ENCODE measurements at places on chromosomes 2 and 18.
A peak's percentile ranks its signal among the peaks of the same experiment; 100 is the strongest.

DNA sequence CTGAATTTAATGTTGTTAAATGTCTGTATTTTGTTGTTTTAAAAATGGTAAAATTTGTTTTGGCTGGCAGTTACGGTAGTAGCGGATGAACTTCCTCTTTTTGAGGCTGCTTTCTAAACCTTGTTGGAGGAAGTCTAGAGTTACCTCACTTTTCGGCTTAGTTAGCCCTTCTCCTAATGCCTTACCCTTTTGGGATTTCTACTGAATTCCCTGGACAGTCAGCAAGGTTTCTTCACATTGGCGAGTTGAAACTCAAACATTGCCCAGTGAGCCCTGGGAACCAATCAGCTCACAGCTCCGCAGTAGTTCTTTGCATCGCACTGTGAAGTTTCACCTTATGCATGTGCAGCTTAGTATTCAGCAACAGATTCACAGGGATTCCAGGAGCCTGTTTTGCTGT, 55.2 kb downstream of the TMEM247 start:
- DNase-seq, result no peak

- peak; percentile 52 for DNase-seq
Measured at GRCh38 chr2:28979576-28980366, 1.3 kb upstream of the TOGARAM2 start.

DNA sequence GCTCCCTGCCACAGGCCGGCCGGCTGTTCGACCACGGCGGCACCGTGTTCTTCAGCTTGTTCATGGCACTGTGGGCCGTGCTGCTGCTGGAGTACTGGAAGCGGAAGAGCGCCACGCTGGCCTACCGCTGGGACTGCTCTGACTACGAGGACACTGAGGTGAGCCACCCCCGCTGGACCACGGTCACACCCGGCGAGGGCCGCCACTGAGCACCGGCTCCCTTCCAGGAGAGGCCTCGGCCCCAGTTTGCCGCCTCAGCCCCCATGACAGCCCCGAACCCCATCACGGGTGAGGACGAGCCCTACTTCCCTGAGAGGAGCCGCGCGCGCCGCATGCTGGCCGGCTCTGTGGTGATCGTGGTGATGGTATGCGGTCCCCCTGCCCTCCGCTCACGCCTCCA, 20.8 kb downstream of the ANO7 start:
- no peak for DNase-seq

DNA sequence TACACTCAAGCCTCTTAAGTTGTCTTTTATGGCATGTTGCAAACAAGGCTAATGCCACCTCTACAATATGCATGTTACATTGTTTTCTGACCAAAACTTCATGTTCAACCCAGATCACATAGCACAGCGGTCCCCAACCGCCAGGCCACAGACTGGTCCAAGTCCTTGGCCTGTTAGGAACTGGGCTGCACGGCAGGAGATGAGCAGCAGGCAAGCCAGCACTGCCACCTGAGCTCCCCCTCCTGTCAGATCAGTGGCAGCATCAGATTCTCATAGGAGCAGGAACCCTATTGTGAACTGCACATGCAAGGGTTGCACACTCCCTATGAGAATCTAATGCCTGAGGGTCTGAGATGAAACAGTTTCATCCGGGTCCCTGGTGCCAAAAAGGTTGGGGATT, 324.8 kb upstream of the CHAC2 start:
- no peak for DNase-seq

DNA sequence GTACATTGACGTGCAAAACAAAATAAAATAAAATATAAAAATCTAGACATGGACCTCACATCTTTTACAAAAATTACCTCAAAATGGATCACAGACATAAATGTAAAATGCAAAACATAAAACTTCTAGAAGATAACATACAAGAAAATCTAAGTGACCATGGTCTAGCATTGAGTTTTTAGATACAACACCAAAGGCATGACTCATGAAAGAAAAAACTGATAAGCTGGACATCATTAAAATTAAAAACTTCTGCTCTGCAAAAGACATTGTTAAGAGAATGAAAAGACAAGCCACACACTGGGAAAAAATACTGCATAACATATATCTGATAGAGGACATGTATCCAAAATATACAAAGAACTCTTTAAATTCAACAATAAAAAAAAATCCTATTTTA, 14.4 kb downstream of the MAP4K3 start:
- no peak for DNase-seq

DNA sequence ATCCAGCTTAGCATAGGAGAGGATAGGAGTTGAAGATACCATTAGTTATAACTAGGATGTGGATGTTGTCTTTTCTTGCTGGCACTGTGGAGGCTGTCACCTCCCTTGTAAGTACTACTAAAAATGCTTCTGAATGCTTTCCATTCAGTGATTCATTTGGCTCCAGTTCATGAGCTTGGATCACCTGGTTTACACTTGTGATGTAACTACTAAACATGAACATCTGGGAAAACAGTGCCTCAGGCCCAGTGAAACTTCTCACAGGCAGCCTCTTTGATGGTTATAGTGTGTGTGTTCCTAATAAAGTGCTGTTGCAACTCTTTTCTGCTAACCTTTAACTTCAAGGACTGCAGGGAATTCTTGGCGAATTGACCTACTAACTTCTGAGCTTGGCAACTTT, 13.0 kb upstream of the SLC9A2 start:
- no peak for DNase-seq

- DNase-seq, result no peak
Measured at GRCh38 chr2:27624943-27625342, 3.9 kb downstream of the CCDC121 start.

- no peak for DNase-seq
Measured at GRCh38 chr2:125634662-125635061, 1021.3 kb upstream of the GYPC start.

DNA sequence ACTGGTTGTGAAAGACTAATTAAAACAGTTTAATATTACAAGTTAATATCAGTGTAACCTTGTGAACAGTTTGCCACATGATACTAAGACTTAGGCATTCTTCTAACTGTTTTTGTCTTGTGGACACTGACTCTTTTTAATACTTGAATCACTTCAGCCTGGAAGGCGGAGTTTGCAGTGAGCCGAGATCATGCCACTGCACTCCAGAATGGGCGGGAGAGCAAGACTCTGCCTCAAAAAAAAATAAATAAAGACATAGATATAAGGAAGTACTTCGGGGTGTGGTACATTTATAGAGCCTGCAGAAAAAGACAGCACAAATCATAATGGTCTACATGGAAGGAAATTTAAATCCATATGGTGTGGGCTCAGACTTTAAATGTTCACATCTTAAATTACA, 300.4 kb upstream of the NETO1 start:
- DNase-seq, result no peak

- DNase-seq, result no peak
Measured at GRCh38 chr2:173659509-173659908, 304.8 kb downstream of the CDCA7 start.

DNA sequence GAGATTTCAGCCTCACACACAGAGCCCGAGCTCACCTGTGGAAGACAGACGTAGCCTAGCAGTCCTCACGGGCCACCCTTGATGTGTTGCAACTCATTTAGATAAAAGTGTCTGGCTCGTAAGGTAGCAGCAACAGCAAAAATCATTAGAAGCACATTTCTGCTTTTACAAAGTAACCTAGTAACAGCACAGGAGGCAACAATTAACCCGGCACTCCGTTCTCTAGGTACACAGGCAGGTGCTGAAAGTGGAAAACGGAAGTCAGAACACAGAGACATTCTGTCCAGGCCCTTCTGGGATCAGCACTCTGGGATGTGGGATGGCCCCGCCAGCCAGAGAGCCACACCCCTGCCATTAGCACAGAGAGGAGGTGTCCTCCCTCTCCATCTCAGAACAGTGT, 99.3 kb downstream of the KLHL29 start:
- DNase-seq, result no peak

DNA sequence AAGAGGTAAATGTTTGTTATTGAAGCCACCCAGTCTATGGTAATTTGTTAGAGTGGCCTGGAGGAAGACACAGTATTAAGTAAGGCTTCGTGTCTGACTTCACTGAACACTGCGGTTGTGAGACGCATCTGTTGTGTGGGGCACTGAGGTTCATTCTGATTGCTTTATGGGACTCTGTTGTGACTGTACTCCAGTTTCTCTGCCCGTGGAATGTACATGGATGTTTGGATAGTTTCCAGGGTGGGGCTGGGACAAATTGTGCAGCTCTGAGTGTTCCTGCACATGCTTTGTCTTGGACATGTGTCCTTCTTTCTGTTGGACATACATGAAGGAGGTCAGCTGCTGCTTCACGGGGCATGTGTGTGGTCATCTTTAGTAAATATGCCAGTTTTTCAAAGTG, 58.6 kb downstream of the ODC1 start:
- DNase-seq, result no peak

GRCh38 chr2:115491186-115491793, 1048.8 kb downstream of the DPP10 start:
- no peak for DNase-seq

GRCh38 chr2:239813261-239814115, 211.7 kb downstream of the NDUFA10 start:
- DNase-seq, result peak; percentile 39

DNA sequence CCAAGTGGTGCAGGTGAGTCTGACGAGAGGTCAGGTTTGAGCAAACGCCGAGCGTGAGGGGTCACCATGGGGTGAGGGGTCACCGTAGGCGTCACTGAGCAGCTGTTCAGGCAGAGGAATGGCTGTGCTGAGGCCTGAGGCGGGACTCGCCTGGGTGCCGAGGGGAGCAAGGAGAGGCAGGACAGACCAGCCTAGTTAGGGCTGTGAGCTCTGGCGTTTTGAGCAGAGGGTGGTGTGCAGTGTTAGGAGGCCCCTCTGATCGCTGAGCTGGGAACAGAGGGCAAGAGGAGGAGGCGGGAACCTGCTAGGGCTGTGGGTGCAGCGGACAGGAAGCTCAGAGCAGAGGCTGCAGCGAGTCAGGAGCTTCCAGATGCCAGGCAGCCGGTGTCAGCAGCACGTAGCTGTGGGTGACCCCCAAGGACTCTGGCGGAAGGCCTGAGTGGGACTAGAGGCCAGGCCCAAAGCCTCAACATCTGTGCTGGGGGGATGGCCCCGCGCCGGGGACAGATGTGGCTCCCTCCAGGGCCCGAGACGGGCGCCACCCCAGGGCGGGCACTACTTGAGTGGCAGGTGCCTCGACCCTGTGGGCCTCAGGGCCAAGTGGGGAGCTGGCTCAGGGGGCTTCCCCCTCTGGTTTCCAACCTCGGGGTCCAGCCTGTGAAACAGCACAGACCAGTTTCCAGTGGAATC, 55.7 kb downstream of the KCNG2 start:
- DNase-seq, result no peak

DNA sequence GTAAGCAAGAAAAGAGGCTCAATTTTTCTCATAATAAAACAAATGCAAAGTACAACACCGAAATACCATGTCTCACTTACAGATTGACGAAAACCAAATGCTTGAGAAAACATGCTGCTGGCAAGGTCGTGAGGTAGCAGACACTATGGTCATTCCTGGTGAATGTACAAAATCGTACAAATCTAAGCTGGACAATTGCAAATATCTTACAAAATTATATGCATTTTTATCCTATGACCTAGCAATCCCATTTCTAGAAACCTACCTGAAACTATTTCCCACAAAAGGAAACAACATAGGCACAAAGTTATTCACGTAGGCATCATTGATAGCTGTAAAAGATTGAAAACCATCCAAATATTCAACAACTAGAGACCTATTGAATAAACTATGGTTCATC, 54.0 kb downstream of the SCG2 start:
- DNase-seq, result no peak

DNA sequence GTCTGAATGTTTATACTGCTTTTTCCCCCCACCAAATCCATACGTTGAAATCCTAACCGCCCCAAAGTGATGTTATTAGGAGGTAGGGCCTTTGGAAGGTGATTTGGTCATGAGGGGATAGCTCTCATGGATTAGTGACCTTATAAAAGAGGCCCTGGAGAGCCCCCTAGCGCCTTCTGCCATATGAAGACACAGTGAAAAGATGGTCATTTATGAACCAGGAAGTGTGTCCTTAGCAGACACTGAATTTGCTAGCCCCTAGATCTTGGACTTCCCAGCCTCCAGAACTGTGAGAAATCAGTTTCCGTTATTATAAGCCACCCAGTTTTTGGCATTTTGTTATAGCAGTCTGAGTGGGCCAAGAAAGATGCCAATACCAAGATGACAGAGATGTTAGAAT, 7.2 kb upstream of the TSN start:
- no peak for DNase-seq

- DNase-seq, result no peak
Measured at GRCh38 chr2:73859721-73860586, 31.2 kb downstream of the STAMBP start.

DNA sequence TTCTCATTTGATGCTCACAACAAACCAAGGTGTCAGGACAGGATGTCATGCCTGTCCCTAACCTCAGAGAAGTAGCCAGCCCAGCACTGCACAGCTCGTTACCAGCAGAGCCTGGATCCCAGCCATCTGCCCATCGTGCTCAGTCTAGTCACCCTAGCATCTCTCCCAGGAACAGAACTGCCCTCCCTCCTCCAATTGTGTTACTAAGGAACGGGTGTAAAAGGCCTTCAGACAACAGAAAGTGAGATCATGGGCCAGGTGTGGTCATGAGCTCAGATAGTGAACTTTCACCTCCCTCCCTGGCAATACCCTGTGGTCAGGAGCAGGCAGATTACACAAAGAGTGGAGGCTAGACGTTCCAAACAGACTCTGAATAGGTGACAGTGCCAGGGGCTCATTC, 111.8 kb upstream of the PPP1CB start:
- DNase-seq, result peak; percentile 38

DNA sequence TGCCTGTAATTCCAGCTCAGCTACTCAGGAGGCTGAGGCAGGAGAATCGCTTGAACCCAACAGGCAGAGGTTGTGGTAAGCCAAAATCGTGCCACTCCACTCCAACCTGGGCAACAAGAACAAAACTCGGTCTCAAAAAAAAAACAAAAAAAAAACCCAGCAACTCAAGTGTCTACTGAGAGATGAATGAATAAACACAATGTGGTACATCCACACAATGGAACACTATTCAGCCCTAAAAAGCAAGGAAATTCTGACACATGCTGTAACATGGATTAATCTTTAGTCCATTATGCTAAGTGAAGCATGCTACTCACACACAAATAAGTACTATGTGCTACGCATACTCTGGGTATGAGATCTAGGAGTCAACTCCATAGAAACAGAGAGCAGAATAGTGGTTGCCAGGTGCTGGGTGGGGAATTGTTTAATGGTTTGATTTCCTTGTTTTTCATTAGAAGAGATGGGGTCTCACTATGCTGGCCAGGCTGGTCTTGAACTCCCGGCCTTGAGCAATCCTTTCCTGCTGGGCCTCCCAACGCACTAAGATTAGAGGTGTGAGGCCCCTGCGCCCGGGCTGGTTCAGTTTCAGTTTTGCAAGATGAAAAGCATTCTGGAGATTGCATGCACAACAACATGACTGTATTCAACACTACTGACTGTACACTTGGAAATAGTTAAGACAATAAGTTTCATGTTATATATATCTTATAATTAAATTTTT, 15.9 kb downstream of the SMPD4 start:
- no peak for DNase-seq
